ENCODE measurements at places on chromosomes 2 and 18.

- no peak for DNase-seq
Observed at GRCh38 chr18:64253873-64254272, 105.0 kb upstream of the LINC00305 start.

- no peak for DNase-seq
Observed at GRCh38 chr2:224572338-224572737, 12.8 kb downstream of the CUL3 start.

- no peak for DNase-seq
Observed at GRCh38 chr2:60546756-60547420, 6.6 kb downstream of the BCL11A start.

DNA sequence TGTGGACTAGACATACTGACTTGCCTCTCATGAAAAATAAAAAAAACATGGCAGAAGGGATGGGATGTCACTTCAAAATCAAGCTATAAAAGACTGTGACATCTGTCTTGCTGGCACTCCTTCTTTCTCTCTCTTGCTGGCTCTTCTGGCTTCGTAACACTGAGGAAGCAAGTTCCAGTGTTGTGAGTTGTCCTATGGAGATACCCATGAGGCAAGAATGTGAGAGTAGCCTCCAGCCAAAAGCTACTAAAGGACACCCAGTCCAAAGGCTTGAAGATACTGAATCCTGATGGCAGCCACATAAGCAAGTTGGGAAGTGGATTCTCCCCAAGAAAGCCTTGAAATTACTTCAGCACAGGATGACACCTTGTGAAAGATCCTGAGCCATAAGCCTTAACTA, 376.1 kb upstream of the TMEFF2 start:
- no peak for DNase-seq

GRCh38 chr18:35756506-35757117, 175.1 kb downstream of the GALNT1 start:
- no peak for DNase-seq
